ENCODE measurements at places on chromosomes 1 and 21.

- no peak for DNase-seq
Measured at GRCh38 chr1:198543670-198544260, 3.3 kb upstream of the ATP6V1G3 start.

DNA sequence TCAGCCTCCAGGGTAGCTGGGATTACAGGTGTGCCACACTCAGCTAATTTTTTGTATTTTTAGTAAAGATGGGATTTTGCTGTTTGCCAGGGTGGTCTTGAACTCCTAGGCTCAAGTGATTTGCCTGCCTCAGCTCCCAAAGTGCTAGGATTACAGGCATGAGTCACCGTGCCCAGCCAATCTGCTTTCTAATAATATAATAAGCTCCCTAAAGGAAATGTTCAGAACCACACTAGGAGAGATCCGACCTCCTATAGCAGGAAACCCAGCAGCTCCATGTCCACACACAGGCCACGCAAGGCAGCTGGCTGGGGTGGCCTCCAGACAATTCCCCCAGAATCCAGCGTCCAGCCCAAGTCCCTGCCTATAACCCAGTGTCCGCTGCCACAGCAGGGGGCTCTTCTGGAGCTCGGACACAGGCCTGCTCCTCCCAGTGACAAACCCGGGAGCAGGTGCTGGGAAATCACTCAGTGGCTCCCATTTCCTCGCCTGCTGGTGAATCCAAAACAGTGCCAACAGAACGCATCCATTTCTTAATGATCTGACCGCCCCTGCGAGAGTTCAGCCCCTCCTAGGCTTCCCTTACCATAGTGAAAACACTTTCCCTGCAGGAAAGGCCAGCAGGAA, 7.5 kb downstream of the RIPK4 start:
- DNase-seq, result no peak

- DNase-seq, result no peak
Measured at GRCh38 chr21:32597205-32597604, 11.9 kb upstream of the TCP10L start.

DNA sequence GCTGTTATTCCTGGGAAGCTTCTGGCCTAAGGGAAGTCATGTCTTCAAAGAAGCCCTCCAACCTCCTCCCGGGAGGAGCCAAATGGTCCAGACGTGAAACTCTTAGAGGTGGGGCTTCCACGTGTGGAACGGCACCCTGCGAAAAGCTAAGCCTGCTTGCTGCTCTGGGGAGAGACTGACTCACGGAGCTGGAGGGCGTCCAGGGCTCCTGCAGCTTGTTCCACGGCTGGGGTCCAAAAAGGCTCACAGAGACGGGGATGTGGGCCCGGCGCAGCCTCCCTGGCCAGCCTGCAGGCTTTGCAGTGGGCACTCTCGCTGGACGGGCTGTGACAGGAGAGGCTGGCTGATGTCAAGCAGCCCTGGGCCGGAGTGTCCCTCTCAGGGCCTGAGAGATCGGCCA, 105.1 kb downstream of the COLGALT2 start:
- no peak for DNase-seq

GRCh38 chr1:63317817-63318152, 4.6 kb upstream of the FOXD3 start:
- no peak for DNase-seq

GRCh38 chr1:21804536-21804935, 7.5 kb upstream of the LDLRAD2 start:
- no peak for DNase-seq

DNA sequence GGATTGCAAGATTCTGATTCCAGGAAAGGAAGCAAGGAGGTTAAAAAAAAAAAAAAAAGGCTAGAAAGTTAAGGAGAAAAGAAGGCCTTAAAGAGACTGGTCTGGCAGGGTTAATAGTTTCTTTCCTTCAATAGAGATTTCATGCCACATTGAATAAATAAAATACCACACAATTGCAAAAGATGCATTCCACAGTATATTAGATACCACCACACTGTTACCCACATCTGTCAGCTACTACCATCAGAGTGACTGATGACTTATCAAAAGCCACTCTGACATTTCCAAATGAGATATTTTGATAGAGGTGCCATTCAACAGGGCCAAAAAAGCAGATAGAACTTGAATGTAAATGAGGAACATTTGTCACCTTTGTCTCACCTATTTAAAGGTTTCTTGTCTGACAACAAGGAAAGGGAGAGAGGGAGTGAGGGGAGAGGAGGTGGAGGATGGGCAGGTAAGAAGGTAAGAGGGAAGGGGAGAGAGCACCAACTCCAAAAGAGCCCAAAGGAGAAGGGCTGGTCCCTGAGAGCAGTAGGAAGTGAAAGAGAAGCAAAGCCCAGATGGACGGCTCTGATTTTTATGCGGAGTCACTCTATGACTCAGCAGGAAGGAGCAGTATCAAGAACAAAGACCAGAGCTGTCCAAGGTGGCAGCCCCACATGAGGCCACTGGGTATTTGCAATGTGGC, 38.3 kb downstream of the LRRN2 start:
- DNase-seq, result peak; percentile 18

- no peak for DNase-seq
Measured at GRCh38 chr1:19689856-19690255, 25.2 kb downstream of the HTR6 start.

GRCh38 chr1:93612510-93612909, 69.1 kb downstream of the BCAR3 start:
- no peak for DNase-seq

GRCh38 chr1:181087400-181087901, 1.0 kb upstream of the IER5 start:
- DNase-seq, result peak; percentile 92

- no peak for DNase-seq
Measured at GRCh38 chr1:247857069-247857984, at the start of gene TRIM58. Gene TRIM58 (plus strand): TSS chr1:247857187. CDS start chr1:247857247, 60 bp downstream.

GRCh38 chr1:19563324-19564097, 78.2 kb upstream of the CAPZB start:
- no peak for DNase-seq

GRCh38 chr21:43353282-43354025, 73.5 kb downstream of the SIK1 start:
- no peak for DNase-seq

DNA sequence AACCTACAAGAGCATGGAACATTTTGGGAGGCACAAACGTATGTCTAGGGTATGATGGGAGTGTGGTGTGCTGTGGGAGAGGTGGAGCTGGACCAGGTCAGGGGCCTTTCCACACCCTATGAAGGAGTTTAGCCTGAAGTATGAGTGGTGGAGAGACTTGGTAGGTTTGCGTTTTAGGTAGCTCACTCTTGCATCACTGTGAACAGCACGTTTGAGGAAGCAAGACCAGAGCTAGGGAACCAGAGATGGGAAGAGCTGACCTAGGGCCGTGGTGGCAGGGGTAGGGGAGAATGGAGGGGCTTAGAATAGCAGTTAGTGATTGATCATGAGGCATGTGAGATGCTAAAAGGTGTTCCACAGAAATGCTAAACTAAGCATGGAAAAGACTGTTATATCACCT, 25.1 kb upstream of the ZFP69B start:
- peak; percentile 35 for DNase-seq

- DNase-seq, result no peak
Measured at GRCh38 chr1:72690871-72691270, 408.5 kb upstream of the NEGR1 start.

GRCh38 chr1:218200979-218201378, 84.1 kb upstream of the RRP15 start:
- DNase-seq, result no peak

DNA sequence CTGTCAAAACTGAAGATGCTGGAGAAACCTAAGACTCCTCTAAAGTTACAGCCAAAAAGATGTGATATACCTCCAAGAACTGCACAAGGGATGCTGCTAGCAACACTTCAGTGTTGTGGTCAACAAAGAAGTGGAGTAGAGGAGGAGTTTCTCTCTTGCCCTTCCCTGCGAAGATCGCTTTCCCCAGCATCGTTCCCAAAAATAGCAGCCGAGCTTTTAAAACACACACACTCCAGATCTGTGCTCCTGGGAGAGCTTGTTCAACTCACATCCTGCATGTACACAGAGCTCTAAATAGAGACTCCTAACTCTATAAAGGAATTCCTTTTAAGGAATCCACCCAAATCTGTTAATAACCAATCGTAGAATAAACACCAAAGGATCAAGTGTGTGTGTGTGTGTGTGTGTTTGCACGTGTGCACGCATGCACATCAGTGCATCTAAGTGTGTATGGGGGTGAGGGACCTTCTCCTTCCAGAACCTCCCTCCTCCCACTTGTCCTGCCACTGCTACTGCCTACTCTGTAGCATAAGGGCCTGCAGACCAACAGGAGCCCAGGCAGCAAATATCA, 58.5 kb downstream of the PSMG1 start:
- DNase-seq, result no peak

DNA sequence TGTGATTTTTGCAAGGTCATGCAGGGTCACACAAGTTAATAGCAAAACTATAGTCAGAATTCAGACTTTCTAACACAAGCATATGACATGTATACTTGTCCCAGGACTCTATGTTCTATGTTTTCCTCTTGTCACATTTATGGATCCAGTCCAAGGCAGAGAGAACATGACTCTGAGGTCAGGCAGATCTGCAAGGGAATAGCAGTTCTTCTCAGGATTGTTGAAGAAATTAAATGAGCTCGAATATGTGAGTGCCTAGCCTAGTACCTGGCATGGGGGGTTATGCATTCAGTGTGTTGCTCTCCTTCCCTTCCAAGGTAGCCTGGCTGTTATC, 9.5 kb upstream of the RPTN start:
- DNase-seq, result no peak

DNA sequence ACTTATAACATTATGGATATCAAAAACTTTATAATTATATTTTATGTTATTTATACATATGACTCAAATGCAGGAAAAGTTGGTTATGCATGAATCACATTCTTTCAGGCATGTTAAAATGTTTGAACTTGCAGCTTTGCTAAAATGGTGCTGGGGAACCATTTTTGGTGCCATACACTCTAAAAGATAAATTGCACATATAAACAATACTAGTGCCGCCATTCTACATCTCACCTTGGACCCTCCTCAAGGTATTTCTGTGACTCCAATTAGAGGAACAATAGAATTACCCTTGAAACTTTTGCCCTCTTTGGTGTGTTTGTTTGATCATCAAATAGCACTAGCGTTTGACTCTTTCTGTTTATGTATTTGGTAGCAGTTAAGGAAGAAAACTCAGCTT, 997 bp downstream of the PRKACB start:
- no peak for DNase-seq

- no peak for DNase-seq
Measured at GRCh38 chr21:40291560-40291959, 424.3 kb downstream of the PCP4 start.

DNA sequence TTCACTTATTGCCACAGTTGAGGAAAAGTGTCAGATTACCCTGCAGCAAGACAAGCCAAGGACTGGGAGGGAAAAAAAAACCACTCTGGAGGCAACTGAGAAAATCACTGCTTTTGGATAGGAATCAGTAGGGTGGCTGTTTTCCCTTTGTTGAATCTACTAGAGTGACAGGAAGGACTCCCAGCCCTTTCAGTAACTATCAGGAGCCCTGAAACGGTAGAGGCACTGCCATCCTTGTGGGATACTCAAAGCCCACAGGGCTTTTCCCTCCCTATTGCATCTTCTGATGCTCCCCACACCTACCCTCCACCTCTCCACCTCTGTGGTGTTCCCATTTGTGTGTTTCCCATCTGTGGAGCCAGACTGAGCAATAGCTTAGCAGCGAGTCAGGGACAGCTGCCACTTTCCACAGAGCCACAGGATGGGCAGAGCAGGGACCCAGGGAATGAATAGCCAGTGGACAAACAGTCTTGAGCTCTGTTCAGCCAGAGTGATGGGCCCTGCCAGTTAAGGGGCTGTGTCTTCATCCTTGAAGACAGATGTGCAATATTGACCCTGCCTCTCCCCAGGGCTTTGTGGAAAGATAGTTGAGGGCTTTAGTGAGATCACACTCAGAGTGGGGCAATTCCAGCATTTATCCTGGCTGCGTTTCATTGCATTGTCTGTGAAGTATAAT, 13.9 kb downstream of the UBIAD1 start:
- no peak for DNase-seq

GRCh38 chr1:147215540-147215916, 9.6 kb downstream of the FMO5 start:
- no peak for DNase-seq

GRCh38 chr1:77950873-77951272, 28.0 kb downstream of the FUBP1 start:
- DNase-seq, result no peak

- no peak for DNase-seq
Measured at GRCh38 chr1:85578321-85579295, 2.0 kb upstream of the CCN1 start.

GRCh38 chr1:193416226-193417024, 230.0 kb upstream of the B3GALT2 start:
- DNase-seq, result no peak

DNA sequence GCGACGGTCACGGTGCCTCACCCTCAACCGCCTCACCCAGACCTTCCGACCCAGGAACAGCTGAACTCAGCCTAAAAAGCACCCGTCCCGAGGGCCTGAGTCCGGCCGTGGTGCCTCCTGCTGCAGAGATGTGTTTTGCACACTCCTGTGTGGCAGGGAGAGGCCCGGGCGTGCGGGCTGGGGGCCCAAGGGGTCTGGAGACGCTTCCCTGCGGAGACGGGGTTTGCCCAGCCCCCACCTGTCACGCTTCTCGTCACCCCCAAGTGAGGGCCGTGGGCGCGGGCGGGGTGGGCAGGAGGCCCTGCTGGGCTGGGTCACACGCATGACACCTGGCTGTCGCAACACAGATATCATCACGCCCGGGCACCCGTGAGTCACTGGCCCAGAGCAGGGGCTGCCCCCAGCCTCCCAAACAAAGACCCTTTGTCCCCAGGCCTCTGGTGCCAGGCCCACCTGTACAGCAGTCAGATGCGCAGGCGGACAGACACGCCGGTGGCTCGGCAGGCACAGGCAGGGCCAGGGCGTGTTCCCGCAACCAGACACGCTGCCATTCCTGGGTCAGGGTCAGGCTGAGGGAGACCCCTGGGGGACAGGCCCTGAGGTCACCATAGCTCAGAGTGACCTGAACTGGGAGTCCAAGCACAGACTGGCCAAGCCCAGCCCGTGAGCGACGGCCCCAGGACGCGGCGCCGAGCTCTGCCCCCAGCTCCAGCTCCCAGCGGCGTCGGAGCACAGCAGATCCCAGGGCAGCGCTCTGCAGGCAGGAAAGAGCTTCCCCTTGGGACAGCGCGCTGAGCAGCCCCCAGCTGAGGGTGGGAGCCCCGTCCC, 6.1 kb downstream of the B3GALT6 start:
- no peak for DNase-seq

DNA sequence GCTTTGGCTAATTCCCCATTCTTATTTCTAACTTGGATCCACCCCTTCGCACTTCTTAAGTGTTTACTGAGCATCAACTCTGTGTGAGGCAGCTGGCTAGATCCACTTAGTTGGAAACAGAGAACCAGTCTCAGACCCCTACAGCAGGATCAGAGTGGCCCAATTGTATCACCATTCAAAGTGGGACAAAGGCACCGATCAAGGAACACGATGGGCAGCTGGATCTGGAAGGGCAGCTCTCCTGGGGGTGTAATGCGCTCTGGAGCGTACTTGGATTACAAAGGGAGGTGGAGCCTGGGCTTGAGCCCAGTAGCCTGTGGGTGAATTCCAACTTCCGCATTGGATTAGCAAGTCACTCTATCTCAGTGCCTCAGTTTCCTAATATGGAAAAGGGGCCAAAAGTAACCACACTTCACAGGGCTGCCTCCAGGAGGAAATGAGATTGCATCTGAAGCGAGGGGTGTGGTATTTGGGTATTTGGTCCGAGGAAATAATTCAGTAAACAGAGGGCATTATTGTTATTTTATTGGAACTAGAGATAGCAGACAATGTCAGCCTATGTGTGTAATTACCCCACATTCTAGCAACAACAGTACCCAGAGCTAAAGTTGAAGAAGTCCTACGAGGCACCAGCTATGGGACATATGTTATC, 11.9 kb downstream of the ECE1 start:
- DNase-seq, result no peak

Measured in HL-60 (cell line).